ENCODE measurements at places on chromosomes 6 and 20.

- no peak for DNase-seq
These were observed 44.6 kb downstream of the TOX2 start for GRCh38 chr20:43959079-43959919.

DNA sequence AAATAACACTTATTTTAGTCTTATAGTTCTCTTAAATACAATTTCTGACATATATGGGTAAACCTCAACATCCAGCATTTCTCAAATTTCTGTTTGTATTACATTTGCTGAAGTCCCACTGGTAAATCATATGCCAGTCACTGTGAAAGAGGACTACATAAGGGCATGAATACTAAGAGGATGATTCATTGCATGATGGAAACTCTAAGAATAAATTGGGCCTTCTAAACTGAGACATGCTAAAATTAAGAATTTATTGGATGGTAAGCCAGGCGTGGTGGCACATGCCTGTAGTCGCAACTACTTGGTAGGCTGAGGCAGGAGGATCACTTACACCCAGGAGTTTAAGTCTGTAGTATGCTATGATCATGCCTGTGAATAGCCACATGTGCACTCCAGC, 12.1 kb downstream of the DEFB123 start:
- DNase-seq: no peak

- no peak for DNase-seq
These were observed 121.6 kb downstream of the DHX35 start for GRCh38 chr20:39083761-39084160.

- no peak for DNase-seq
These were observed 30.1 kb downstream of the CMTR1 start for GRCh38 chr6:37463110-37463509.

GRCh38 chr6:125794342-125795137, 3.8 kb downstream of the NCOA7 start:
- no peak for DNase-seq

GRCh38 chr6:121652223-121652622, 216.8 kb downstream of the GJA1 start:
- no peak for DNase-seq

GRCh38 chr6:168496997-168497331, 56.0 kb downstream of the SMOC2 start:
- DNase-seq: no peak

DNA sequence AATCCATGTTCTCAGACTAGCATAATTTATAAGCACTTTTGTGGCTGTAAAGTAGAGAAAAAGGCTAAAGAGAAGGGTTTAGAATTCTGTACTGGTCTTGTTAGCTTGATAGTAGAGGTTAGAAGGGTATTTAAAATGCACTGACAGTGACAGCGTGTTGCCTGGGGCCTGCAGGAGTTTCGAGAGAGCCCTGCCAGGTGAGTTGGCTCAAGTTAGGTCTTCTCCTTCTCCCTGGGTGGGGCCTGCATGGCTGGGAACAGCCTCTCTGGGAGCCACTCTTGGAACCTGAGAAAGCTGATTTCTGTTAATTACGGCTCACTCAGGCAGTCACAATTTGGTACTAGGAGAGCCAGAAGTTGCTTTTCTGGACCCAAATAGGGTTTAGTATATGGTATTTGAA, 103.7 kb downstream of the ARID1B start:
- DNase-seq: no peak

- DNase-seq: no peak
These were observed 178.2 kb upstream of the THEMIS start for GRCh38 chr6:128079021-128079420.

DNA sequence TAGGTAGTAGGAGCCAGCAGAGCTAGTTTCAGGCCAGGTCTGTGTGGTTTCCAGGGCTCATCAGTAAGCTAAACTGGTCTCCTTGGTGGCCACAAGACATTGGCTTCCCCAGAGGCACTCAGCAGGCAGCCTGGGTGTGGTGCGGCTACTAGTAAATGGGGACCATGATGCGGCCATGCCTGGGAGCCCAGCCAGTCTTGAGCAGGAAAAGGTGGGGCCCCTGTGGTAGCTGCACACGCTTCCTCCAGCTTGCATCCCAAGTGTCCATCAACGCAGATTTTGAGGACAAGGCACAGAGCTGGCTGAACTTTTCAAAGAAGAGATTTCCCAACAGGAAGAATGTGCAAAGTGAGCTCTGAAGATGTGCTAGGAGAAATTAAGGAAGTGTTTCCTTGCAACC, 107.4 kb upstream of the NAA20 start:
- no peak for DNase-seq

GRCh38 chr6:32140420-32141046, 10.4 kb upstream of the FKBPL start:
- DNase-seq: no peak

DNA sequence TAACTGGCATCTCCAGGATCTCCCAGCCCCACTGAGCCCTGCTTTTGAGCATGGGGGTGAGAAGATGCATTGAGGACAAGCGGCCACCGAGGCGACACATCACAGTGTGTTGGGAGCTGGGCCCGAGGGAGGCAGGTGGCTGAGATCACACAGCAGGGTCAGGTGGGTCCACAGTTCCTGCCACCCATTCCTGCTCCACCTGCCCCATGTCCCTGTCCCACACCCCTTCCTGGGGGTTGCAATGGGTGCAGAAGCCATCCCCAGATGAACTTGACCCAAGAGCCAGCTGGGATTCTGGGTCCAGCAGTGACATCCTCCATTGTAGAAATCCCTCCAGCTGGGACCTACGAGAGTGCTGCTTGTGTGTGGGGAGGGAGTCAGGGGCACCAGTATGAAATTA, 1.0 kb downstream of the TGM2 start:
- no peak for DNase-seq

DNA sequence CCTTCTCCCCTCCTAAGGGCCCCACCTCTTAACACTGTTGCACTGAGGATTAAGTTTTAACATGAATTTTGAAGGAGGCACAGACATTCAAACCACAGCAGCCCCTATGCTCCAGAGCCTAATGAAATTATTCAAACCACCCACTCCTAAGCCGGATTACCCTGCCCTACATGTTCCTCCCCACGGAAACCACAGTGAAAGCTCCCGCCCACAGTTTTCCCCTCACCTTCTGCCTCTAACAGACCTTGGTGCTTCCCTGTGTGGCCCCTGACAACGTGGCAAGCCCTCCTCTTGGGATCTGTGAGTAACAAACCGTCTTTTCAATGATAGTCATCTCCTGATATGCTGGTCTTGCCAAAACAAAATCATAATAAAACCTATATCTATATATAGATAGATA, 74.8 kb downstream of the RIN2 start:
- DNase-seq: no peak

- DNase-seq: no peak
These were observed 48.6 kb downstream of the KDM1B start for GRCh38 chr6:18203786-18204185.

DNA sequence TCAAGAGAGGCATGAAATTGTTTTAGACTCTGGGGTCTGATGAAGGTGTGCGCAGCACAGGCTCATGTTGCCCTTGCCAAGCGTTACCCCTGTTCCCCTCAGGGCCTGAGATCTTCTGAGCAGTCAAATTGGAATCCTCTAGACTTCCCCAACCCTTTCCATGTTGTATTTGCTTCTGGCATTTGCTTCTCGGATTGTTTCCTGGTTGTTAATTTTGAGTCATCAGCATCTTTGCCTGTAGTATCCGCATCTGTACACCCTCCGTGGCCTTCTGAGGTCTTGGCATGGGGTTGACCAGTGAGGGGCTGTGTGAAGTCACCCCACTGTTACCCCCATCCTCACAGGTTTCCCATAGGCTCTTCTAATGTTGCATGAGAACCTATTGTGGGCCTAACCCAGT, 40.9 kb downstream of the SLC24A3 start:
- no peak for DNase-seq

GRCh38 chr20:10490706-10491105, 55.6 kb downstream of the SLX4IP start:
- no peak for DNase-seq

GRCh38 chr20:50101887-50102286, 11.1 kb downstream of the UBE2V1 start:
- DNase-seq: no peak

GRCh38 chr6:29981211-29981812, 39.0 kb downstream of the HLA-A start:
- DNase-seq: no peak

GRCh38 chr6:79525272-79526100, 11.7 kb downstream of the LCA5 start:
- DNase-seq: no peak

DNA sequence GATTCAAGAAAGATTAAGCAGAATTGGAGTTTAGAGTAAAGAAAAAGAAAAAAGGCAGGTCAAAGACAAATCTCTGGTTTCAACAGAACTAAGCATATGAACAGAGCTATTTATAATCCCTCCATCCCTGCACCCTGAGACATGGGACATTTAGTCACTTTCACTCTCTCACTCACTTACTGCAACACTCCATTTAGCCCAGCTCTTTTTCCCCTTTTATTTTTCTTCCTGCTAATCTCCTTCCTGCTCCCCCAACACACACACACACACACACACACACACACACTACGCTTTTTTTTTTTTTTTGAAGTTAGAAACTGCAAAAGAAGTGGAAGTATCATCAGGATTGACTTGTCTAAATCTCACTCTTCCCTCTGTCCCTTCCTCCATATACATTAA, 45.1 kb upstream of the TBC1D7 start:
- no peak for DNase-seq

- no peak for DNase-seq
These were observed 44.7 kb downstream of the SLC35F1 start for GRCh38 chr6:117951783-117952182.

- no peak for DNase-seq
These were observed 508.0 kb downstream of the TBC1D32 start for GRCh38 chr6:120826253-120826652.

- DNase-seq: no peak
These were observed 157.1 kb upstream of the THEMIS start for GRCh38 chr6:128057946-128058345.

DNA sequence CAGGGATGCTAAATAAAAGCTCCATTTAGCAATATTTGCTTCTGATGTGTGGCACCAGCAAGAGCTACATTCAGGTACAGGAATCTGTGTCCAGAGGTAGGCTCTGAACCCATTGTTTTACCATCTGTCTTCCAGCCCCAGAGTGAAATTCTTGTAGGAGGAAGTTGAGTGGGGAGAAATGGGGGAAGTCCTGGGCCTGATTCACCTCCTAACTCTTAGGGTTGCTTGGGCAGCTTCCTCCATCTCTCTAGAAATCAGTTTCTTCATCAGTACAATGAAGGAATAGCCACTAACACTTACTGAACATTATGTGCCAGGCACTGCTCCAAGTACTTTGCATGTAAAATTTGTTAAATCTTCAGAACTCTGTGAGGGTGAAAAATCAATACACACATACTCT, 35.1 kb upstream of the TSPYL1 start:
- DNase-seq: no peak

DNA sequence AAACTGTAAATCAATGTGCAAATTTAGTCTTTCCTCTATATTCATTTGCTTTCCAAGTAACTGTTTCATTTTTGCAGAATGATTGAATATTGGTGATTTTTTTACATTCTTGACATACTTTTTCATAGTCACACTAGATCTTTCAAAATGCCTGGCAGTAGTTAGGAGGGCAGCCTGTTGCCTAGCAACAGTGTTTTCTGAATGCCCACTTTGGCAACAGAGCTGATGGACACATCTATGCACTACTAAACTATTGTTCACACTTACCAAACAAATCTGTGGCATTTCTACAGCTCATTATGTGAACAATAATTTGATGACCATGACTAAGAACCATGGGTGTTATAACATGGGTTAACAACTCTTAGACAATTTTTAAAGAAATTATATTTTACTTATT, 438.0 kb upstream of the IMPG1 start:
- DNase-seq: no peak

DNA sequence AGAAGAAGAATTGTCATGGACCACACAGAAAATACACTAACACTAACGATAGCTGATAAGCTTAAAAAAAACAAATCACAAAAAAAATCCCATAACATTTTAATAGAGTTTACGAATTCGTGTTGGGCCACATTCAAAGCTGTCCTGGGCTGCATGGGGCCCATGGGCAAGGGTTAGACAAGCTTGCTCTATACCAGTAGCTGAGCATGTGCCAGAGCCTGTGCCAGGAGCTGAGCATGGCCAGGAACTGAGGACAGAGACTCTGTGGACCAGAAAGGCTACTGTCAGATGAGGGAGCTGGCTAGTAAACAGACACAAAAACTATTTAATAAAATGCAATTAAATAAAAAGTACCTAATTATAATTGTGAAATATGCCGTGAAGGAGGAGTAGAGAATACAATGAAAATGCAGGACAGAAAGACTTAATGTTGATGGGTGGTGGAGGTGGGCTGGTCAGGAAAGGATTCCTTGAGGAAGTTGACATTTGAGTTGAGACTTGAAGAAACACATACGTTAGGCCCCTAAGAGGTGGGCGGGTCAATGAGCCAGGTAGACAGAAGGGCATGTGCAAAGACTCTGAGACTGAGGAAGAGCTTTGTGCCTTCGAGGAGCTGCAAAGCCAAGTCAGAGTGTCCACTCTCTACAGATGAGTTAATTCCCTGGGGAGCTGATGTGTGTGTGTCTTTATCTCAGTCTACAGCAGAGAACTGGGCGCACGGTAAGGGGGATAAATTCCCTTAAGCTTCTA, 66.1 kb downstream of the JPH2 start:
- no peak for DNase-seq

DNA sequence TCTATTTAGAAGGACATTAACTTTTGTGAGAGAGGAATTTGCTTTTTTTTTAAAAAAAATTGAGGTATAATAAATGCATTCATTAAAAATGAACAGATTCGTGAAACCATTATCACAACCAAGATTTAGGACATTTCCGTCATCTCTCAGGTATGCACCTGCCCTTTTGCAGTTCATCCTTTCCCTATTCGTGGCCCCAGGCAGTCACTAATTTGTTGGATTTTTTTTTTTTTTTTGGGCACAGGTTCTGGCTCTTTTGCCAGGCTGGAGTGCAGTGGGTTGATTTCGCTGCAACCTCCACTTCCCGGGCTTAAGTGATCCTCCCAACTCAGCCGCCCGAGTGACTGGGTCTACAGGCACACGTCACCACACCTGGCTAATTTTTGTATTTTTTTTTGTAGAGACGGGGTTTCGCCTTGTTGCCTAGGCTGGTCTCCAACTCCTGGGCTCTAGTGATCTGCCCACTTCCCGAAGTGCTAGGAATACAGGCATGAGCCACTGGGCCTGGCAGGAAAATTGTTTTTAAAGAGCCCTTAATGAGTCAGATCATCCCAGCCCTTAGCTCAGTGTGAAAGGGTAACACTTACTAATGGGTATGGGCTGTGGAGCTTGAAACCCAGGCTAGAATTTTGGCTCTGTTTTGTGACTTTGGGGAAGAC, 9.2 kb downstream of the PHF3 start:
- no peak for DNase-seq

DNA sequence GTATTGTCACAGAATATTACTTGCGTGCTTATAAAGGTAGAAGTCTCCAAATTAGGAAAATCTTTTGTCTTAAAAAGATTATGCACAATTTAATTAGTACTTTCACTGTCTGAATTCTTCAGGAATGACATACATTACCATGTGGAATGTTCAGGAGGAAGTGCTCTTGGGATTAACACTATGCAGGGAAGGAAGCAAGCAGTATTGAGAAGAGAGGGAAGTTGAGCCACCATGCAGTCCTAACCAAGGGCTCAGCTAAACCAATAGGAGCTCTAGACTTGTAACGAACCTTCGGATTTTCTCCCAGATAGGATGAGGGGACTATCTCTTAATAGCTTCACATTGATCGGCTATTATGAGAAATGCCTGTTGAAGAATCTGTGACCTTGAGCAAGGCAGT, 918.4 kb upstream of the MANEA start:
- DNase-seq: no peak

- DNase-seq: no peak
These were observed 18.5 kb downstream of the SNRPB start for GRCh38 chr20:2451939-2452732.

All from epithelial cell of prostate (primary cell).